ENCODE measurements at places on chromosomes 2 and 18.

- DNase-seq, result no peak
Observed at GRCh38 chr2:236871500-236872001, 214.1 kb upstream of the COPS8 start.

DNA sequence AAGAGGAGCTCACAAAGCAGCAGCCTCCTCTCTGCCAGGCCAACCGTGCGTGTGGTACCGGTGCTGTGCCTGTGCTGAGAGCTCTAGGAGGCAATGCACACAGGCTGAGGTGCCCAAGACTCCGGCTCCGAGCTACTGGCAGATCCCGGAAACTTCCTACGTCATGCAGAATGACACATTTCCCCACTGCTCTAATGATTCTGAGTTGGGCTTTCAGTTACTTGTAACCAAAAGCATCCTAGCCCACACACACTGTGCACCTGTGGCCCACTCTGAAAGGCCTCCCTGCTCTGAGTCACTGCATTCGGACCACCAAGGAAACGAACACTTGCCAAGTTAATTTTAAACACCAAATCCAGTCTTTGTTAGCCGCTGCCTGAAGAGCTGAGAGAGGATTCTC lies 9.3 kb upstream of the RNU4ATAC start:
- no peak for DNase-seq

- DNase-seq, result no peak
Observed at GRCh38 chr18:8091035-8091434, 518.2 kb upstream of the RAB12 start.

DNA sequence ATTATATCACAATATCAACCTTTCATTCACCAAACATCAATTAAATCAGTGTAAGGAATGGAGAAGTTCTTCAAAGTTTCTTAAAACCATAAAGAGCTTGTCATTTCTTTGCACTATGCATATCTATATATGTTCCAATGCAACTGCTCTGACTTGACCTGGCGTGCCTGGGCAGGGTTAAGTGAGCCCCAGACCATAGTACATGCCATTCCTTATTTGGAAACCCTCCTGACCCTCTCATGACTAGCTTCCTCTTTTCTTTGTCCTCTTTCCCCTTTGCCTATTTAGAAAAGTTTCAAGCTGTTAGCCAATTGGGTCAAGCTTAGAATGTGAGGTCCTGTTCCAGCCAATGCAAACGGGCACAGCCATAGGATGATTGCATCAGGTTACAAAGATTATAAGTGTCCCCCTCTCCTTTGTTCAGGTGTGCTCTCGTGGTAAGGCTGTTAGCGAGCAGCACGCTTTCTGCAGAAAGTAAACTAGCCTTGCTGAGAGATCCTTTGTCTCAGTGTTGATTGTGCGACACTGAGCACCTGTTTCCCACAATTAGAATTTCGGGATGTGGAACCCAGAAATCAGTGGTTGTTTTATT lies 78.2 kb upstream of the UXS1 start:
- no peak for DNase-seq

GRCh38 chr2:136325844-136326331 lies 207.9 kb upstream of the CXCR4 start:
- DNase-seq, result no peak

DNA sequence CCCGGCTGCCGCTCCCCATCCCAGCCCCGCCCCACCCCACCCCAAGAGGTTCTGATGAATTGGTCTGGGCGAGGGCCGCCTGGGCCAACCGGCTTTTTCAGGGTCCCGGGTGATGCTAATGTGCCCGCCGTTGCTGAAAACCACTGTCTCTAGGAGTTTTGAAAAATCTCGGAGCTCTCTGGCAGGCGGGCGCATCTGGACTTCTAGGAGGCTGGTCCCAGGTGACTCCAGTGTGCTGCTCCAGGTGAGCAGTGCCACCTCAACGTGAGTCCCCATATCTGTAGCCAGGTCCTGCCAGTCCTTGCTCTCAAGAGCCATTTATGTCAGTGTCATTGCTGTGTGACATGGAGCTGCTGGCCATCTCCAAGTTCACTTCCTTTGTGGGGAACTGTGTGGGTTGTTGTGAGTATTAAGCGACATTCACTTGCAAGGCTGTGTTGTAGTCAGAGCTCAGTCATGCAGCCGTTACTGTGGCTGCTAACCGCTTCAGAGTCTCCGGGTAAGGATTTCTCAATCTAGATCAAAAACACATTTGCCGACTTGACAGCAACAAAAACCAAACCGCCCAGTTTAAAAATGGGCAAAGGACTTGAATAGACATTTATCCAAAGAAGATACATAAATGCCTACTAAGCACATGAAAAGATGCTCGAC lies at the start of gene RFX8:
Gene RFX8 (minus strand): TSS at position 382 of the 654 bp plus-strand sequence. CDS start 8,264 bp downstream, outside the sequence.
- DNase-seq, result no peak

- no peak for DNase-seq
Observed at GRCh38 chr2:67108231-67108630, 288.9 kb upstream of the ETAA1 start.

DNA sequence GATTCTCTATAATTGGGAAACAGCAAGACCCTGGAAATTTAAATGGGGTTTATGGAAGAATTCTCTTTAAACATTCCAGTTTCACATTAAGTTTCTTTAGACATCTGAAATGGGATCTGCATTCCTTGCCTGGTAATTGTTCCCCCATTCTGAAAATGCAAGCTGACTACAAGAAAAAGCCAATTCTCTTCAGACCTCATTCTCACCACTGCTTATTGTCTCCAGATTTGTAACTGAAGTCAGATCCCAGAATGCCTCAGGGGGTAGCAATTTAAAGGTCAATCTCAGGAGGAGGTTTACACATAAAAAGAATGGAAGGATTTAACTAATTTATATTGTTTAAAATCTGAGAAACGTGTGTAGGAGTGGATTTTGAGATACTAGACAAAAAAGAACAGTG lies 41.2 kb downstream of the COL3A1 start:
- DNase-seq, result no peak

GRCh38 chr2:207787017-207787416 lies 17.3 kb upstream of the FZD5 start:
- no peak for DNase-seq

DNA sequence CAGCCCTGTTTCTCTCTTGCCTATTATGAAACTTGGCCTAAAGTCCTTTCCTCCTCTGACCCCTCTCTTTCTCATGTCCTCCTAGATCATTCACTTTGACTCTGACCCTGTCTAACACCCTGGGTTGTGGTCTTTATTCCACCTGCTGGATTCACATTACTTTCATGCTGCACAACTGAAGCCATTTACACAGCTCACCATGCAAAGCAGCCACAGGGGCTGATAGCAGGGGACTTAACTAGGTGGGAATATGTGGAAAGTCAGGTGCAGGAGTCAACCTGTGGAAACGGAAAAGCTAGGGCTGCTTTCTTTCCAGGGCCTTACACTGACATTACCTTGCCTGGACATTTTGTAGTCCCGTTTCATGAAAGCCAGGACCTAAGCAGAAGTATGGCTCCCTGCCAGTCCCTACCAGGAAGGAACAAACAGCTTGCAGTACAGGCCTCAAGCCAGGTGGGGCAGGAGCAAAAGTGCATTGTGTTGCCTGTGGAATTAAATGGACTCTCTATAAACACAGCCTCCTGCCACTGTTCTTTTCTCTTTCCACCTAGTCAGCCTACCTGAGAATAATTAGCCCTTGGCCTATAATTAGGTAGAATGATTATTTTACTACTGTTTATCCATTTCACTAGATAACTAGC lies 11.8 kb downstream of the MAPRE3 start:
- no peak for DNase-seq

DNA sequence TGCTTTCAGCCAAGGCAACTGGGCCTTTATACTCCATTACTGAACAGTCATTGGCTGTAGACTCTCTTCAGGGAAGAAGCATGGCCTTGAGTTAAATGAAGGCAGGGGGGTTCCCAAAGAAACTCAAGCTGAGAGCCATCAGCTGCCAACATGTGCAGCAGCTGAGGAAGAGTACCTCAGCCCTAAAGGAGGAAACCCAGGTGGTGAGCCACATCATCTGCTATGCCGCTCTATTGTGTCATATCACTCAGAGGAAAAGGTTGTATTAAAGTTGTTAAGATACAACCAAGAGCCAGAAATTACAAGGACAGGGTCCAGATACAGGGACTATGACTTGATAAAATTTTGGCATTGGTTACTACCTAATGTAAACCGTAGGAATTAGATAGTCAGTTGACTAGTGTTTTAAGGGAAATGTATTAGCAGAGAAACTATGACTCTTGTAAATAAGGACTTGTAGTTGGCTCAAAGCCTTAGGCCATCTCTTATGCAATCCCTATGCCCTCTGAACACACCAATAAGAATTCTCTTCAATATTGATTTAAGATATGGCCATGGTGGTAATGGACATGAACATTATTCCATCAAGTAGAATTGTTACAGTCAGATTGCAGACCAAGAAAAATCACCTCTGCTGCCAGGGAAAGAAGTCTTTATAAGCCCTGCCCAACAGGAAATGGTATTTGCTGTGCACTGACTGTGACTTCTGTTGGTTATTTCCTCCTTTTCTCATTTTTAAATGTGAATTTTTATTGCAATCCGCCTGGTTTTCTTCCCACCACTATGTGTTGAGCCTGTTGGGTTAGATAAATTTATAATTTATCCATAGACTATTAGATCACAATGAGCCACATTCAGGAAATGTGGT lies 9.2 kb upstream of the LRPPRC start:
- no peak for DNase-seq

DNA sequence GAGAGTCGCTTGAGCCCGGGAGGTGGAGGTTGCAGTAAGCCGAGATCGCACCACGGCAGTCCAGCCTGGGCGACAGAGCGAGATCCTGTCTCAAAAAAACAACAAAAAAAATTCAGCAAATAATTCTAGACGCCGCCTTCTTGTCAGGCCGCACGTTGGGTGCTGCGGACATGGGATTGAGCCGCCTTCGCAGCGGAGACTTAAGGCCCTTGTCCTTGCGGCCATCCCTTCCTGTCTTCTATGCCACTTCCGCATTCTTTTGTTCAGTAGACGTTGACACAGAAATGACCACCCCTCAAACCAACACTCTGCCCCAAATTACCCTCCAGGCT lies 15.8 kb downstream of the PTPN18 start:
- DNase-seq, result no peak

DNA sequence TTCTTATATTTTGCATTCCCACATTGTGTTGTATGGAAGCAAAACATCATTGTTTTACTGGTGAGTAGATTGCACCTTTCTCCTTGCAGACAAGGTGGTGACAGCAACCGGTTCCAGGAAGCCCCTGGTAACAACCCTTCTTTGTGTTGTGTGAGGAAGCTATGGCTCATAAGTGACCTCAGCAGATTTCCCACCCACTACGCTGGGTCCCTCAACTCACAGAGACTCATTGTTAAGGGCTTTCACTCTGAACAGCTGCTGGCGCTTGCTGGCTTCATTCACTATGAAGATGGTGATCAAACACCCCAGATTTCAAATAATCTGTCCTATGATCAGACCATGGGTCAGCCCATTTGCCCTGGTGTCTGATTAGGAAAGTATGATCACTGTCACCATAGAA lies 53.4 kb downstream of the WIPF1 start:
- DNase-seq, result no peak

DNA sequence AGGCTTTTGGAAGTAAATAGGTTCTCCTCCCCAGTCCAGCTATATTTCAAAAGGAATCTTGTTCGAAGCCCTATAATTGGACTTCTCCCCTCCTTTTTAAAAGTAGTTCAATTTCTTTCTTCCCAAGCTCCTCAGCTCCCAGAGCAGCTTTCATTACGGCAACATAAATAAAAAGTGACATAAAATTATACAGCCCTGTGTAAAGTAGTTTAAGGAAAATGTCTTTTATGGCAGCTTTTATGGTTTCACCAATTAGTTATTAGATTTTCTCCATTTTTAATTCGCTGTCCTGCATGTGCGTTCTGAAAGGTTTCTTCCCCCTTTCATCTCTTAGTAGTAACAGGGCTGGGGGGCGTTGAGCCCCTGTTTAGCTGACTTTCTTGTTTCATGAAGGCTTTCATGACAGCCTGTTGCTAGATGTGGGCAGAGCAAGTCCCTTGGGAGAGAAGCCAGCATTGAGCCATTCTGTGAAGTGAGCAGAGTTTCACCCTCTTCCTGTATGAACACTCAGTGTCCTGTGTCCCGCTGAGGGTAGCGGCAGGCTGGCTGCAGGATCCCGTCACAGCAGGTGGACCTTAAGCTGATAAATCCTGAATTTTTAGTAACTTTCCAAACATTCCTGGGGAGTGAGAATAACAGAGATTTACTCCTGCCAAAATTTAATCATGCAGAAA lies 229.7 kb upstream of the SPRED2 start:
- no peak for DNase-seq

DNA sequence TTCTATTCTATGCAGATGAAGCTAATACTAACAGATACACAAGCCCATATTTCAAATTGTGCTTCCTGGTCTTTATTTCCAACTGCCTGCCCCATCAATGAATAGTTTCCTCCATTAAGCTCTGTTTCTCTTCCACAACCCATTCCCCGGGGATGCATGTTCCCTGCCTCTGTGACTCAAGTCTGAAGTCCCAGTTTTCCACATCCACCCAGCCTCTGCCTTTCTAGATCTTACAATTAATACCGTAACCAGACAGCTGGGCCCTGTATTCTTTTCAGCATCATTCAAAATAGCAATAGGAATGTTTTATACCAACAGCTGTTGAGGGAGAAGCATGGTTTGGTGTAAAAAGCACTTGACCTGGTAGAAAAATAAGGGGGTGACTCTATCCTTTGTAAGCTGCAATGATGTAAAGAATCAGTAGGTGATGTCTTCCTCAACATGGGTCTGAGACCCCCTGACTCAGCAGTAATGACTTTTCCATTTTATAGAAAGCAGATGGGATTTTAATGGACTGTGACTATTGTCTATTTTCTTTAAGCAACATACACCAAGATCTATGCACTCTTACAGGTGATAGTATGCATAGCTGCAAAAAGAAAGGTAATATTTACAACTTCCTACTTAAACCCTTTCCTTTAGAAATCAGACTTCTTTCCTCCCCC lies 46.1 kb upstream of the DAPL1 start:
- no peak for DNase-seq

DNA sequence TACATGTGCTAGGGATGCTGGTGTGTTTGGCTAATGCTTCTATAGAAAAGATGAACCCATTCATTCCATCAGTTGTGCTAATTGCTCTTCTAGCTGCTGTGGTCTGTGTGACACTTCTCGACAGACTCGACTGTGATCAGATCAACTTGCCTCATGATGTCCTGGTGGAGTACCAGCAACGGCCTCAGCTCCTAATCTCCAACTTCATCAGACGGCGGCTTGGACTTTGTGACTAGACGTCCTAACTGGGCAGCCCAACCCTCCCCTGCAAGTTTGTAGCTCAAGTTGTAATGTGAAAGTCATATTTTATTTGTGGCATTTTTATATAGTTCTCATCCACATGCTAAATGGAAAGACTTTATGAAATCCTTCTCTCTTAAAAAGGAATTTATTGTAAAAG lies 33.0 kb downstream of the UPP2 start:
- DNase-seq, result no peak

DNA sequence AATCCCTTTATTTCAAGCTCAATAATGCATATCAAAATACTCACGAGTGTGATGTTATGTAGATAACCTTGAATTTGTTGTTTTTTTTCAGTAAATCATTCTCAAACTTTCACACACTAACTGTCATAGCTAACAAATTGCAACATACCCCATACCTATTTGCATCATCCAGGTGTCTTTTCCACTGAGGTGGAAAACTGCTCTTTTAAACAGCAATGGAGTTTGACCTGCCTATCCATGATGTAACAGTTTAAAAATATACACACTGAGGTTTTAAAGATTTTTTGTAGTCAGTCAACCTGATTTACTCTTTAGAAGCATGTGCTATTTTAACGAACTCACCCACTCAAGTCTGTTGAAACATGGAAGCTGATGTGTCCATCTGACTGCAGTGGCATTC lies 298.7 kb downstream of the RND3 start:
- DNase-seq, result no peak

GRCh38 chr18:8960740-8961657 lies 141.5 kb upstream of the NDUFV2 start:
- DNase-seq, result no peak

Measured in activated naive CD4-positive, alpha-beta T cell (primary cell).